ENCODE measurements at places on chromosomes 7 and 10. TPM values are rescaled to one million over a fixed set of nuclear protein-coding genes. Genes with fewer than 3 reads are reported as not detected.

Gene FASTK
- total RNA-seq, result 94.0 TPM

Gene PALD1
- total RNA-seq, result 4.1 TPM

Gene TRIM56
- total RNA-seq, result 26.1 TPM

Gene TLL2
- total RNA-seq, result 1.9 TPM

Gene EPHB6
- total RNA-seq, result 0.31 TPM

GRCh38 chr7:118245267-118246040, 20.9 kb downstream of the ANKRD7 start:
- no peak overlapping the region for H3K27ac ChIP-seq
- DNase-seq, result no peak
- peaks cover 9% of the 10 kb centered on the region for H3K27me3 ChIP-seq
- H3K4me3 ChIP-seq, result no peak overlapping the region

- peaks cover 3% of the 10 kb centered on the region for H3K36me3 ChIP-seq
- H3K4me1 ChIP-seq, result peaks cover 38% of the 10 kb centered on the region
- no peak for DNase-seq
- H3K27me3 ChIP-seq, result no peaks in the 10 kb centered on the region
- peak overlapping the region; percentile 79 for H3K27ac ChIP-seq
- H3K4me3 ChIP-seq, result no peak overlapping the region
Measured at GRCh38 chr10:31819391-31819820, 109.2 kb downstream of the ARHGAP12 start.

DNA sequence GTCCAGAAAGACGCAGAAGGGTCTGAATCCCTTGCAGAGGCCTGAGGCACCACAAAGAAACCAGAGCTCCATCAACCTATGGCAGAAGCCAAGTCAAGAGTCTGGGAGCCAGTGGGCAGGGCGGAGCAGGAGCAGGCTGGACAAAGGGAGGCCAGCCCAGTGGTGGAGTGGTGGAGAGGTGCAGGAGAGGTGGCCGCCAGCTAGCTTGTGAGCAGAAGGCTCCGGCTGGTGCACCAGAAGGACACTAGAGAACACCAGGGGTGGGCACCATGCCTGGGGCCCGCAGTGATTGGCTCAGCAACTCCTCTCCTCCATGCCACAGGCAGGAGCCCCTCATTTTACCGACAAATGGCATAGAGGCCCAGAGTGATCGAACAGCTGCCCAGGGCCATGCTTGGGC, 186.6 kb downstream of the GRID1 start:
- DNase-seq, result peak; percentile 82
- H3K27ac ChIP-seq, result no peak overlapping the region
- no peaks in the 10 kb centered on the region for H3K36me3 ChIP-seq
- no peaks in the 10 kb centered on the region for H3K4me1 ChIP-seq
- H3K27me3 ChIP-seq, result peaks cover 2% of the 10 kb centered on the region
